ENCODE measurements at places on chromosomes 5 and 9. TPM values are rescaled to one million over a fixed set of nuclear protein-coding genes. Genes with fewer than 3 reads are reported as not detected.

Gene HRCT1
- 0.51 TPM for total RNA-seq

Gene PCDHA9
- total RNA-seq: under 0.01 TPM

Gene DAPK1
- 12.5 TPM for total RNA-seq

Gene C5orf46
- total RNA-seq: 16.0 TPM

Gene PAEP
- total RNA-seq: not detected

Gene NR2F1
- total RNA-seq: 17.2 TPM

Measured in smooth muscle cell of the umbilical artery (primary cell).